Fibroblast of mammary gland (primary cell): ENCODE measurements at places on chromosomes 1 and 21.
A peak's percentile ranks its signal among the peaks of the same experiment; 100 is the strongest.

- DNase-seq, result peak; percentile 88
Observed at GRCh38 chr1:225772323-225772768, 5.3 kb upstream of the SRP9 start.

- DNase-seq, result peak; percentile 57
Observed at GRCh38 chr1:7899741-7900140, 40.9 kb downstream of the TNFRSF9 start.

GRCh38 chr1:230137337-230137815 is 70.3 kb downstream of the GALNT2 start:
- DNase-seq, result no peak

- DNase-seq, result no peak
Observed at GRCh38 chr1:201525193-201525778, 13.6 kb upstream of the NAV1 start.
